ENCODE measurements at places on chromosomes 5 and 9.

GRCh38 chr5:97162045-97162444, 19.6 kb upstream of the LIX1 start:
- no peak for DNase-seq

GRCh38 chr5:146699138-146699537, 179.4 kb downstream of the PPP2R2B start:
- no peak for DNase-seq

GRCh38 chr5:112063856-112064255, 306.9 kb upstream of the NREP start:
- no peak for DNase-seq

DNA sequence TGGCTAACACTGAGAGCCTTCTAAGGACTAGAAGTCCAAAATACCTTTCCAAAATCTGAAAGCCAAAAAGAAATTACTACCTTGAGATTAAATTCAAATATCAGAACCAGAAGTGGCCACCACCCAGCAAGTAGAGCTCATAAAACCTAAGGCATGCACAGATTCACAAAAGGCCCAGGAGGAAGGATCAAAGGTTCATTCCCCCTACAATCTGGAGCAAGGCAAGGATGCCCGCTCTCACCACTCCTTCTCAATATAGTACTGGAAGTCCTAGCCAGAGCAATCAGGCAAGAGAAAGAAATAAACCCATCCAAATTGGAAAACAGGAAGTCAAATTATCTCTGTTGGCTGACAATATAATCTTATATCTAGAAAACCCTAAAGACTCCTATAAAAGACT, 6.0 kb downstream of the RASEF start:
- DNase-seq = no peak

- no peak for DNase-seq
These were observed 71.0 kb downstream of the MED10 start for GRCh38 chr5:6307304-6307703.

DNA sequence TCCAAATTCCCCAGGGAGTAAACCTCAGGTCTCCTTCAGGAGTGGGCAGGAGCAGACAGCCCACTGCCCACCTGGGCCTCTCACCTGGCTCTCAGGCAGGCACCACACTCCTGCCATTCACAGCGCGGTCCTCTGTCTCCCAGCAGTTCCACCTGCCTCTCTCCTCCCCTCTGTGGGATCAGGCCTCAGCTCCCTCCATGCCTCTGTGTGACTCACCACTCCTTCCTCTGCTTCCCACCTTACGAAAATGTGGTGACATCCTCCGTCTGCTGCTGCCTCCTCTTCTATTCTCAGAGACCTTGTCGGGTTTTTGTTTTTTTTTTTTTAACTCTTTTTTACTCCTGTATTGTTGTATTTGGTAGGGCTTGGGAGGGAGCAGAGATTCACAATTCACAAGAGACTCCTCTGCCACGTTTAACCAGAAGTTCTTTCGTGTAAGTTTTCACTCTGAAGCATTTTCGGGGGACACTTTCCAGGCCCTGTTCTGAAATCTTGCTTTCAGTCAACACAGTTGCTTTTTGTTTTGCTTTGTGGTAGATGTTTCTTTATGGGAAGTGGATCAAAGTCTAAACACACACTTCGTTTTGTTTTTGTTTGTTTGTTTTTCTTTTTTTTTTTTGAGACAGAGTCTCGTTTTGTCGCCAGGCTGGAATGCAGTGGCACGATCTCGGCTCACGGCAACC, 21.1 kb upstream of the CDKN2AIPNL start:
- DNase-seq = no peak

GRCh38 chr5:40716590-40716989, 36.9 kb downstream of the PTGER4 start:
- DNase-seq = no peak

- no peak for DNase-seq
These were observed 32.7 kb downstream of the GRIA1 start for GRCh38 chr5:153523211-153523610.

- DNase-seq = no peak
These were observed 29.9 kb downstream of the RUSC2 start for GRCh38 chr9:35519692-35520363.

DNA sequence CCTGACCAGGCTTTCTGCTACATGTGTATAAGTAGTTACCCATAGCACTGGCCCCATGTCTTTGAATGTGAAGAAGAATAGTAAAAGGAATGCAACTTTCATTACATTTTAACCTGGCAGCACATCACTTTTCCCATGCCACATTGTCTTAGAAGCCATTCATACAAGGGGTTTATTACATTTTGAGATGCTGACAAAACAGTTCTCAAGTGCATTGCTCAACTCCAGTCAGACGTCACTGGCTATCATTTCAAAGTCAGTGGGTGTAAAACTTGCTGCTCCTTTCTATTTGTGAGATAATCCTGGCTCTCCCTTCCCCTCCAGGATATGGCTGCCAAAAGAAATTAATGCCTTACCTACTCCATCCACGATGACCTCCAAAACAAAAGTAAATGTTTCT, 97.0 kb upstream of the VCAN start:
- DNase-seq = no peak

GRCh38 chr5:169991115-169991869, 11.0 kb upstream of the INSYN2B start:
- no peak for DNase-seq

- no peak for DNase-seq
These were observed 116.5 kb upstream of the CACNA1B start for GRCh38 chr9:137761032-137761431.

GRCh38 chr5:170748951-170749471, 34.5 kb upstream of the GABRP start:
- DNase-seq = peak; percentile 71

Measured in vagina (tissue), 2 donors.